D721Med (cell line): ENCODE measurements at places on chromosomes 6 and 20.

- no peak for DNase-seq
Observed at GRCh38 chr6:41147917-41148316, 6.2 kb downstream of the TREML1 start.

- DNase-seq, result no peak
Observed at GRCh38 chr6:107576852-107577251, 86.9 kb downstream of the SOBP start.

GRCh38 chr20:7940341-7940740, at the start of gene HAO1:
TSS of gene HAO1 (minus strand) at chr20:7940458. CDS start at chr20:7940422, 36 bp downstream.
- no peak for DNase-seq

- no peak for DNase-seq
Observed at GRCh38 chr6:30494291-30494861, 5.1 kb downstream of the HLA-E start.

- no peak for DNase-seq
Observed at GRCh38 chr6:81614292-81614691, 138.2 kb downstream of the TENT5A start.

DNA sequence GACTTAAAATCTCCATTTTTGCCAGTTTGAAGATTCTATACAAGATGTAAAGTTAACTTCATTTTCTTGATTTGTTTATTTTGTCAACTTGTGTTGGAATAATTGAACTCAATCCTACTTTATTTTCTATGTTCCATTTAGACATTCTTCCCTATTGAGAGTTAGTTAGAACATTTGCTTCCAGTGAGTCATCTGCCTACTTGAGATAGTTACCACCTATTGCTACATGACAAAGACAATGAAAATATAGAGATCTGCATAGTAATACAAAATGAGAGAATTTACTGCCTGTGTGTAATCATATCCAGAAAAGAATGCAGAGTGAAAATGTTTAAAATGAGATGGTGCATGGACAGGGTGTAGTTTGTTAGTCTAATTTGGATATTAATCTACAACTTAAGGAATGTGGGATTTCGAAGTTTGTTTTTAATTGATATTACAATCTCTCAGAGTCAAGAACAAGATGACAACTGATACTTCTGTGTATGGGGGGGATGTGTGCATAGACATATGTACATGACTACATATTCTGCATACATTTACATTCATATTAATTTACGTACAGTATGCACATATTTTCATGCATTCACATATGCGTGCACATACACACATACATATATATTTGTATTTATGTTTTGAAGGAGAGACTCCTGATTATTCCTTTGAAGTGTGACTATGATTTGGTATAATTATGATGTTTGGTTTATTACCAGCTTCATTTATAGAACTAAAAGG, 420.1 kb downstream of the NKAIN2 start:
- DNase-seq, result no peak

- DNase-seq, result no peak
Observed at GRCh38 chr20:63492518-63492917, 6.4 kb downstream of the EEF1A2 start.

- no peak for DNase-seq
Observed at GRCh38 chr20:14191559-14191958, 145.9 kb downstream of the FLRT3 start.

DNA sequence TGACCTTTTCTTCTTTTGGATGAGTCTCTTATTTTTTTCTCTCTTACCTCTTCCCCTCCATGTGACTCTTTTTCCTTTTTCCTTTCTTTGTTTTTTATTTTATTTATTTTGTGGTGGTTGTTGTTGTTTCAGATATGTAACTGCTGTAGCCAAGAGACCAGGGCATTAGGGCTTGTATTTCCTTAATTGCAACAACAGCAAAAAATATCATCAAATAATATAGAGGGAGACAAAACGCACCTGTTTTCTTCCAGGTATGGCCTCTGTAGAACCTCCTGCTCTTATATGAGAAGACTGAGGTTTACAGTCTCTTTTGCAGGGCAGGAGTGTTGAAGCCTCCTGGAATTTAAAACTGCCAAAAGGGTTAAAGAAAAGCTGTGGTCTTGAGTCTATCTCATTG, 149.3 kb downstream of the SYNDIG1 start:
- no peak for DNase-seq

GRCh38 chr6:47097092-47097945, 55.2 kb upstream of the ADGRF1 start:
- peak; percentile 19 for DNase-seq

DNA sequence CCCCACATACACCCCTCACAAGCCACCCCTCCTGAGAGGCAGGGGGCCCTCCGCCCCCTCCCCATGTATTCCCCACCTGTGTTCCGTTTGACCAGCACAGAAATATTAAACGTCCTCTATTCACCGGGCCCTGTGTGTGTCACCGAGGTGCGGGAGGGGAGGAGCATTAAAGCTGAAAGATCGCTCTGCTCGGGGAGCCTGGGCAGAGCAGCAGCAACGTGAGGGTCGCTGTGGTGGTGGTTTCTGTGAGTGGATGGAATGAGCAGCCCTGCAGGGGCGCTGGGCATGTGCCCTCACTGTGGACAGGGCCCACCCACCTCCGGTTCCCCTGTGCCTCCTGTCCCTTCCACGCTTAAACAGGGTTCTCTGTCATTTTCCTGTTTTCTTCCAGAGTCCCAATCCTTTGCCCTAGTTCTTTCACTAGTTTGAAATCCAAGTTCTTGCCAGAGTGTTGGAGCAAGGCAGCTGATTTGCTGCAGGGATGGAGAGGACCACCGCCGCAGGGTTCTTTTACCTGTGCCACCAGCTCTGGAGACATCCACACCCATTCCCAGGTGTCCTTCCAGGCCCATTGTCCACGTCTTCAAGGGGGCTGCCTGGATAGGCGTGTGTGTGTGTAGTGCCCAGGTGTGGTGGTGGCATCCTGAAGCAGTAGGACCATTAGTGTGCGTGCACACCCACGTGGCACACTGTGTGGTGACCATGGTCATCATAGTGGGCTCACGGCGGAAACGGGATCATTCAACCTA, 37.6 kb upstream of the MDFI start:
- DNase-seq, result no peak

DNA sequence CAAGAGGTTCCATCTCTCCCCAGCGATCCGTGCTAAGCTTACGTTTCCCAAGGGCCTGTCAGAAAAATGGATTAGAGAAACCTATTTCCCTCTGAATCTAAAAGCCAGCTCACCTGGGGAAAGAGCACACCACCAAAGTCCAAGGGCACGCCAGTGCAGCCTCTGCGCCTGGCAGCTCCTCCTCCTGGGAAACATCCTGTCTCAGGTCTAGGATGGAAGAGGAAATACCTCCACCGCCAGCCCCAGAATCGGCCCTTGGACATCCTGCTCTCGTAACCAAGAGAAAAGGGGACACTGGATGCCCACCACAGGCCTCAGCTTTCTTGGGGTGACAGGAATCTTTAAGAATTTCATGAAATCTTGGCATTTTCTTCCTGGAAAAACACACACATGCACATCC, 18.7 kb downstream of the RAMACL start:
- DNase-seq, result no peak

DNA sequence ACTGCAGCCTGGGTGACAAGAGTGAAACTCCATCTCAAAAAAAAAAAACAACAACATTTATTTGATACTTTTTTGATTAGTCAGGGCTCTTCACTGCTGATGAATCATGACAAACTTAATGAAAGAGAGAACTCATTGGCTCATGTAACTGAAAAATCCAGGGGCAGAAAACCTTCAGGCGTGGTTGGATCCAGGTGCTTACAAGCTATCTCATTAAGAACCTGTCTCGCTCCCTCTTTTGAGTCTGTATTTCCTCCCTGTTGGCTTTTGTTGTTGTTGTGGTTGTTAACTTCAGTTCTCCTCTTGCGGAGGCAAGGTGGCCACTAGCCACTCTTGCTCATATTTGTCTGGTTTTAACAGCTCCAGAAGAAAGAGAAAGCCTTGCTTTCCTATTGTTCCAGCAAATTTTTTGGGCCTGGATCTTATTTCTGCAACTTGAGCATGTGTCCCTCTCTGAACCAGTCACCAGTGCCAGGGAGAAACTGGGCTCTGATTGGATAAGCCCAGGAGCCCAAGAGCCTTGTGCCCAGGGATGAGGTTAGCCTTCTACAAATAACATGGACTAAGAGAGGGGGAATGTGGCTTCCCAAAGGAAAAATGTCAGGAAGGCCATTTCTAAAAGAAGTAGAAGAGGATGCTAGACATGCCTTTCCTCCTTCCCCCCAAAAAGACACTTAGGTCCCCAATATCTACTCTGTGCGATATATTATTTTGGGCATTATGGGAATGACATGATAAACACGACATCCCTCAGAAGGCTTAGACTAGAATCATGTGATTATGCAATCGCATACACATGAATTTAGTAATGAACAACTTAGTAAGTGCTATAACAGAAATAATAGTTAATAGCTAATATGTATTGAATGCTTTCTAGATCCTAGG, 64.5 kb downstream of the PHACTR2 start:
- DNase-seq, result no peak

DNA sequence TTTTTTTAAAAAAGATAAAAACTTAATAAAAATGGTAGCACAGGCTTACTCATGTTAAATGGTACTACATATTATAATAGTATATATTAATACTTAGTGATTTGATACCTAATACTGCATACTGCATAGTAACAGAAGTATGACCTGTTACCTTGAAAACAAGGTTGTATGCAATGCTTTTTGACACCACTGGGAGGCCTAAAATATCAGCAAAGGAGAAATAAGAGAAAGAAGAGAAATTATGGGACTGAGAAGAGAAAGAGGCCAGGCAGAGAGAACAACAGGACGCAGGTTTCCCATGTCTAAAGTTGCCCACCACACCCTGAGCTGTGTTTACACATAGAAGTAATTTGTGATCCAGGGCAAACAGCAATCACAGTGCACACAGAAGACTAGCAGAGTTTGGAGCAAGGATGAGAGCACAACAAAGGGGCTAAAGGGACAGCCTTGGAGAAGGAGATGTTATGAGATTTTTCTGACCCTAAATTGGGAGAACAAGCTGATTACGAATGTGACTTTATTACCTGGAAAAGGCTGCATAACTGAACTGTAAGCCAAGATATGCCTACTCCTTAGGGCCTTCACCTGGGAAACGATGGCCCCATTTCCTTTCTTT, 73.2 kb downstream of the ROS1 start:
- DNase-seq, result no peak
